ENCODE measurements at places on chromosomes 7 and 10. TPM values are rescaled to one million over a fixed set of nuclear protein-coding genes. Genes with fewer than 3 reads are reported as not detected.

DENND11 gene
- polyA plus RNA-seq = 5.1 TPM

SUN3 gene
- not detected for polyA plus RNA-seq

GBX1 gene
- not detected for polyA plus RNA-seq

SPDYE16 gene
- 1.1 TPM for polyA plus RNA-seq

UNC5B gene
- polyA plus RNA-seq = 8.7 TPM

LRRC4 gene
- polyA plus RNA-seq = 1.9 TPM

COL28A1 gene
- polyA plus RNA-seq = 0.70 TPM

CUBN gene
- polyA plus RNA-seq = 0.06 TPM

RBAK gene
- polyA plus RNA-seq = 6.5 TPM

- DNase-seq = no peak
These were observed 181.3 kb downstream of the RNF133 start for GRCh38 chr7:122517576-122517975.

- no peak for DNase-seq
These were observed 281.3 kb downstream of the TNS3 start for GRCh38 chr7:47300472-47301104.

DNA sequence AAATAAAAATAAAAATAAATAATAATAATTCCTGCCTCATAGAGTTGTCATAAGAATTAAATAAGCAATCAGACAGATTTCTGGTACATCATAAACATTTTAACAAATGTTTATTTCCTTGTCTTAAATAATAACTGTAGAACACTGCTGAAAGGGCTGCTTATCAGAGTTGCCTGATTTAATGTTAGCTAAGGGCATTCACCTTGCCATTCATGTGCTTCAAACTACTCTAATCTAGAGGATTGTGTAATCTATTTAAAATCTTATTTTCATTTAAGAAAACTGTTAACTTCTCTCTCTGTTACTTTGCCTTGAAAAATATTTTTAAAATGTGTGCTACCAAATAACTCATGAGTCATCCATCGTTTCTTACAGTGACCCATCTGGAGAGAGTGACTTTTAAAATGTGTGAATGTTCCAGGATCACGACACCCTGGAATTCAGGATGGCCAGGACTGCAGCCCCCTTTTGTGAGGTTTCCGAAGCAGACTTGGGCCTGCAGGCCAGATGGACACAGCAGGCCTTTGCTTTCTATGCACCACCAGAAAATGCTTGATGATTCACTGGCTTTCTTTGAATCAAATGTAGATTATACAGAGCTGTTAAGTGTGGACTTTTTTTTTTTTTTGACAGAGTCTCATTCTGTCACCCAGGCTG, 109.1 kb upstream of the TNS3 start:
- DNase-seq = no peak

- peak; percentile 45 for DNase-seq
These were observed 69.9 kb downstream of the FAM204A start for GRCh38 chr10:118272149-118272721.

DNA sequence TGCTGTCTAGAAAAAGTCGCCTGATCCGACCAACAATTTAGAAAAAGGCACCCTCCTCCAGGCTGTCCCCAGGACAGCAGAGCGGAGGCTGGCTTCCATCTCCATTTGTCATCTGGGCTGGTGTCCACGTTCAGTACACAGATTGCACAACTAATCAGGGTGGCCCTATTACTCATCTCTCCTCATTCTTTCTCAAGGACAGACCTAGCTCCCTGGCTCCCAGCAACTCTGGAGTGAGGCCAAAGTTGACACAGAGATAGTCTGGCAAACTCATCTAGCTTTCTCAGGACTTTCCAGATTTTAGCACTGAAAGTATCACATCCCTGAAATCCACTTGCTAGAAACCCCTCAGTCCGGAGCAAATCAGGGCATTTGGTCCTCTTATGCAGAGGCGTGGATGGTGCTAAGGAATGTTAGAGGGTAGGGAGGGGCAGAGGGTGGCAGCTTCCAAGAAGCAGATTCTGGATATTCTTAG, 75.1 kb downstream of the DNAH11 start:
- DNase-seq = no peak

- DNase-seq = peak; percentile 50
These were observed 534.3 kb downstream of the PARD3 start for GRCh38 chr10:34280599-34281374.

DNA sequence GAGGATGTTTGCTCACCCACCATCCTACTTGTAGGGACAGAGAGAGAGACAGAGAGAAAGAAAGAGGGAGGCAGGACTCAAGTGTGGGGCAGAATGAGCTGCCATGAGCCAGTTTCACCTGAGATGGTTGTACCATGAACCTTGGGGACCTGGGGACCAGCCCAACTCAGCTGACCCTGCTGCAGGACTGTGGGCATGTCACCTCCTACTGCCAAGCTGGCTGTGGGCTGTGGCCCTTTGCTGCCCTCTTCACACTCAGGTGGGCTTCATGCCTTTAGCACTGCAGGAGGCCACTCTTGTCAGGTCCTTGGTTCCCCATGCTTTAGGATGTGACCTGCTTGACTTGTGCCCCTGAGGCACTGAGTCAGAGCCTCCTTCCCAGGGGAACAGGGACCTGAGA, 108.2 kb upstream of the PCBD1 start:
- DNase-seq = no peak

DNA sequence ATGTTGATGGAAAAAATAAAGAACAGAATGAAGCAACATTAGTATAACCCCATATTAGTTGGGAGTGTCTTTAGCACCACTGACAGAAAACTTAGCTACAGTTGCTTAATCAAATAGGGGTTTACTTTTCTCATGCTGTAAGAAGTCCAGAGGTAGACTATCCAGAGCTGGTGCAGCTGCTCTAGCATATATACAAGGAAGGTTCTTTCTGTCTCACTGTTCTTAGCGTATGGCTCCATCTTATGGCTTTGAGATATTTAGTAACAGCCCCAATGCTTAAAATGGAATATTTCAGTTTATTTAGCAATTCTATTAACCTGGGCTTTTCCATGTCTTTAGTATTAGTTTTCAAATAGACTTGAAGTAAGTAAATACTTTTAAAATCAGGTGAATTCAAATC, 15.2 kb upstream of the WNT2 start:
- no peak for DNase-seq

DNA sequence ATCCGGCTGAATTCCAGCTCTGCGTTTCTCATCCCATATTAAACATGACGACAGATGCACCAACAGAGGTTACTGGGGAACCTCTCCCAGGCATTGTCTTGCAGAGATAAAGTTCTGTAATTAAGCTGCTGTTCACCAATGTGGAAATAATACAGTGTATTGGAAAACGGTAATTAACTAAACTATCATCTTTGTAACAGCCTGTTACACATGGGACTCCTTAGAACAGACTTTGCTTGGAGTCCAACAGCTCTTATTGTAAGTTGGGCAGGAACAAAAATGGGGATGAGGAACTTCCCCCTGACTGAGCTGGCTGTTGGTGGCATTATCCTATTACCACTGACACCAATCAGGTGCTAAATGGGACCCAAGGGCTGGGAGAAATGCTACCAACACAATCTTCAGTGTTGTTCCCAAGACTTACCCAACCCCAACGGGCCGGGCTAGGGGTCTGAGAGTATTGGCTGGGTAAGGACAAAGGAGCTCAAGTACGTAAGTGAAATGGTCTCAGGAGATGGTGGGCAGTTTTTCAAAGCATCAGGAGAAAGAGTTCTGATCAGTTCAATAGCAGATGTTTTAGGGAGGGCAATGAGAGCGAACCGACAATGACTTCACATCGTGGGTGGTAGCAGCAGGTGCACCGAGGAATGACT, 759.4 kb downstream of the GRID1 start:
- DNase-seq = no peak

- DNase-seq = no peak
These were observed 16.4 kb downstream of the OPN1SW start for GRCh38 chr7:128759242-128759641.

DNA sequence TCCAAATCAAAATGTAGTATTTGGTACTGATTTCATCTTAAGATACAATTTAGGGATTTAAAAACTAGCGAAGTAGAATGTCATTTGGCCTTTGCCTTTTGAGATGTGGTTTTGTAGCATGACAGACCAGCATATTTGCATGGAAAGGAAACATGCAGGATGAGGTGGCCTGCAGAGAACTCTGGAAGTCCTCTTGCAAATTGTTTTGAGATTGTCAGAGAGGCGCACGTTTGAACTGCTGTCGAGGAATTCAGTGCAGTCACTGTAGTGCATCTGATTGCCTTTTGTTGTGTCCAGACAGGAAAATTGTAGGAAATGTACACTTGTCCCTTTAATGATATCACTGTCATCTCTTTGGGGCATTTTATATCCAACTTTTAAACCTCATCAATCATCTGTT, 136.7 kb downstream of the CELF2 start:
- DNase-seq = no peak

GRCh38 chr7:30366606-30367005, 82.2 kb downstream of the ZNRF2 start:
- no peak for DNase-seq

DNA sequence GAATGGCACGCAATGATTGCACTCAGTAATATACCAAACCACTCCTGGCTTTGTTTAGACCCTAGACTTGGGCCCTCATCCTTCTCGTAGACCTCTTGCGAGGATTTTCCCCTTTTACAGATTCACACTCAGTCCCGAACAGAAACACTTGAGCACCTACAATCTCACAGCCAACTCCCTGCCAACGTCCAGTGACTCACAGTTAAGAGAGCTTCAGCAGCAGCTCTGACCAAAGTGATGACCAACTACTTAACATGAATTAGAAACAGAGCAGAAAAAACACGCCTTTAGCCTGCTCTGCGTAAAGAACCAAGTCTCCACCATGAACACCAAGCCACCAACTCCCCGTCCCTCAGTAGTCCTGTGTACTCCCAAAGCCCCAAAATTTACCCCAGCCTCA, 2.2 kb downstream of the DNAJC30 start:
- DNase-seq = no peak

- no peak for DNase-seq
These were observed 108.3 kb downstream of the TNS3 start for GRCh38 chr7:47473499-47474210.

DNA sequence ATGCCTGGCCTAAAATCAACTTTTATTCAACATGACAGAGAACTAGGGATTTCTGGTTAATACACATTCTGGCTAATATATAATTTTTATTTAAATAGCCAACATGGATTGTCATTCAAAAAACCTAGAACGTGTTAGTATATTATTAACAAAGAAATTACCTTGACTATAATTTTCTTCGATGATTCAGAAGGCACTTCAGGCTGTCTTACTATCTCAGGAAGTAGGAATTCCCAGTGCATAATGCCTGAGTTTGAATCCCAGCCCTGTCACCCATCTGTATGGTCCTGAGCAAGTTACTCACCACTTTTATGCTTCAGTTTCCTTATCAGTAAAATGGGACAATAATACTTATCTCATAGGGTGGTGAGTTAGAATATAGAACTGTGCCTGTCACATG, 106.2 kb downstream of the SORCS1 start:
- DNase-seq = no peak

GRCh38 chr7:136336932-136337331, 359.8 kb upstream of the MTPN start:
- DNase-seq = no peak

GRCh38 chr7:78765943-78766729, 687.3 kb downstream of the MAGI2 start:
- no peak for DNase-seq

GRCh38 chr10:1440897-1441296, 296.4 kb downstream of the ADARB2 start:
- no peak for DNase-seq

GRCh38 chr10:100978121-100978900, 9.0 kb downstream of the MRPL43 start:
- DNase-seq = no peak

GRCh38 chr10:124655191-124656112, 88.7 kb downstream of the FAM53B start:
- no peak for DNase-seq

DNA sequence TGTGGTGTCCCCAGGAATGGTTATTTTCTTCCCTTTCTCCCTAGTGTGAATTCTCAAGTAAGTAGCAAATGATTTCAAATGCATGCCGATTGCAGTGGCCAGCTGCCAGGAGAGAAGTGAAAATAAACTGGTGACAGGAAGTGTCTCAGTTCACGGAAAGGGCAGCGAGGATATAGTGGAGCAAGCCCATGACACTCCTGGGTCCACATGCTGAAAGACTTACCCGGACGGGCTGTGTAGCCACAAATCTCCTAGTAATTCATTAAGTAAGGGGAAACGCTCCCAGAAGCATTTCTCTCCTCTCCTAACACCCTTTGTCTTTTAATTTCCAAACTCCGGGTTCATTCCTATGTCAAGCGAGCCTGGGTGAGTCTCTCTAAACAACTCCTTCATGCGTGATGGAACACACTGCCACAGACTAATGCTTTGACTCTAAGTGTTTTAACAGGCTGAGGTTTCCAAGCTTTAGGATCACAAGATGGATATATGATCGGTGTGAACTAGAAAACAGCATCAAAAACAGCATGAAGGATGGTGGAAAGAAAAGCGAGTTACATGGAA, 125.6 kb downstream of the CYP26A1 start:
- no peak for DNase-seq

DNA sequence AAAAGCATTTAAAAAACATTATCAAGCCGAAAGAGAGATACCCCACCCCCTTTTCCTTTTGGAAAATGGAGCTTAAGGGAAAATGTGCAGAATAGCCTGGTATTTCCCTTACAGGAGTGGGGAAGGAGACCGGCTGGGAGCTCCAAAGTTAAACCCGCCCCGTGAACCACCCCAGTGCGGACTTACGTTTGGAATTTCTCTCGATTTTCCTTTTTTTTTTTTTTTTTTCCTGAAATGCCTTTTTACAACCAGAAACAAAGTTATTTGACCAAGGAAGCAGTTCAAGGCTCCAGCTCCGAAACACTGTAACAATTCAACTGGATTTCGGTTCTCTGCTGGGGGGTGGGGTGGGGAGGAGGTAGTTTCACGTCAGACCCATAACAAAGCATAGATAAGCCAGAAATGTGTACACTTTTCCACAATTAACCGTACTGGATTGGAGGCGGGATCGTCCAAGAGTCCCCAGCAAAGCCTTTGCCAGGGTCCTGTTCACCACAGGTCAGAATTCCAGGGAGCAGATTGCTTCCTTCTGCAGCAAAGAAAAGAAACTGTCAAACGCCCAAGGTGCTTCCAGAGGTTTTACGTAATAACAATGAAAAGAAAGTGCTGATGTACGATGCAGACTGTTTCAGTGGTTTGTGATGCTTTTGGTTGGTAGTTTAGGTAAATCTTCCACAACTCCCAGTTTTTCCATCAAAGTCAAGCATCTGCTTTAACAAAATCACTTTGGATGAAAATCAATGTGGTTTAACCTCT, 6.7 kb downstream of the SKIDA1 start:
- DNase-seq = no peak
